ENCODE measurements at places on chromosomes 6 and 20.

- DNase-seq: no peak
These were observed 39.9 kb downstream of the SCGN start for GRCh38 chr6:25691894-25692293.

GRCh38 chr6:119171864-119172588 lies 93.6 kb upstream of the FAM184A start:
- no peak for DNase-seq

DNA sequence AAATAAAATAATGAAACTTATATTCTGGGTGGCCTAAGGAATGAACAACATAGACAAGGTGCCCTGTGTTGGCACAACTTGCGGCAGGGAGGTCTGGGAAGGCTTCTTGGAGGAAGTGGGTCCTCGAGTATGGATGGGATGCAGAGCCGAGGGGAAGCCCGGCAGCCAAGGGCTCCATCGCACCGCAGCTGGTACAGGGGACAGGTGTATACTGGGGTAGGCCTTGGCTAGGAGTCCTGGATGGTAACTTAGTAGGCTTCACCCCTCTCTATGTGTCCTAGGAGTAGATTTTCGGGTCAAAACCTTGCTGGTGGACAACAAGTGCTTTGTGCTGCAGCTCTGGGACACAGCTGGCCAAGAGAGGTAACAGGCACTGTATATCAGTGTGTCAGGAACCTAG lies 28.0 kb downstream of the RAB44 start:
- no peak for DNase-seq

- DNase-seq: no peak
These were observed 42.0 kb downstream of the PTPRK start for GRCh38 chr6:128478230-128479047.

GRCh38 chr20:46230801-46231282 lies 77.5 kb downstream of the CDH22 start:
- DNase-seq: peak; percentile 41

DNA sequence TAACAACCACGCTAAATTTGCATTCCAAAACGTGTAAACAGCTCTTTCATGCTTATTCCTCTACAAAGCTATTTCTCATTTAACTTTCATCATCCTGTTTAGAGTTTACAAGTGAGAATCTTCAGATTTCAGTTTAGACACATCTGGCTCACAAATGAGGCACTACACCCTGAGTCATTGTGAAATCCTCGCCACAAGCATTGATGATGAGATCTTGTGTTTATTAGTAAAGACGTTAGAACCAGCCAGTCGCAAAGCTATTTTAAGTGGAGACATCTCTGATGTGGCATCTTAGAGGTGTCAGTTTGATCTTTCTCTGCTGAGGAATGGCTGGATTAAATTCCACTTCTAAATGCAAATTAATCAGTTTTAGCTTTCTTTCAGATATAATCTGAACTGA lies 8.3 kb upstream of the ISM1 start:
- no peak for DNase-seq

DNA sequence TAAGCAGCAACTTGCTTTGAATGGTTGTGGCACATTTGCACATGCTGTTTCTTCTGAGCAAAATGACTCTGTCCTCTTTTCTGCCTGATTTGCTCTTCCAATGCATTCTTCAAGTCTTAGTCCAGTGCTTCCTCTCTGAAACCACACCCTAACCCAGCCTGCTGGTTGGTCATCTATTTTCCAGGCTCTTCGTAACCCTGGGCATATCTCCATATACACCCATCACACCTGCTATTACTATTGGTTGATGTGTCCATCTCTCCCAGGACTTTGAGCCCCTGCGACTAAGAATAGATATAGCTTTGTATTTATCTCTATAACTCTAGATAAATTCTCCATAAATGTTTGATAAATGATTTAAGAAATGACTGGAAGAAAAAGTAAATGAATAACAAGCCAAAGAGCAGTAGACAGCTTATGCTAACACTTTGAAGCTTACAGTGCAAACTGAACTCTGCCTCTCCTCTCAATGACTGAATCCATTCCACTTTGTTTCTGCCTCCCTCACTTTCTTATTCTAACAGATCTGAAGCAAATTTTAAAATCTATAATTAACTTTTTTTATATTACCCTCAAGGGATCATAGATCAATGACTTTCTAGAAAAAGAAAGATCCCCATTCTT lies 59.7 kb upstream of the NT5E start:
- DNase-seq: no peak

DNA sequence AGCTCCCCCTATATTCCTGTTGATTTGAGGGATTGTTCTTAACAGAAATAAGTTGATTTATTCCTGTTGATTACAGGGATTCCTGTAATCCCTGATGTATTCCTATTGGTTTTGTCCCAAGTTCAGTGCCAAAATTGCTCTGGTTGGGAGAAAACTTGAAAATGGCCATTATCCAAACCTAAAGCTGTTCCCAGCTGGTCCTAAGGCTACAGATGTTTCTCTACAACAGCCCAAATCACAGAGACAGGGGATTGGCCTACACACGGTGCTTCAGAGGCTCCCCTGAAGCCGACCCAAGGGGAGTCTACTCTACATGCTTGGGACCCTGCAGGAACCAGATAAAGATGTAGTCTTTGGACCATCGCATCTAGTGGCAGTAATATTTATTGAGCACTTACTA lies 99.0 kb upstream of the AKAP12 start:
- no peak for DNase-seq

GRCh38 chr6:125346201-125346925 lies 44.6 kb upstream of the HDDC2 start:
- no peak for DNase-seq

DNA sequence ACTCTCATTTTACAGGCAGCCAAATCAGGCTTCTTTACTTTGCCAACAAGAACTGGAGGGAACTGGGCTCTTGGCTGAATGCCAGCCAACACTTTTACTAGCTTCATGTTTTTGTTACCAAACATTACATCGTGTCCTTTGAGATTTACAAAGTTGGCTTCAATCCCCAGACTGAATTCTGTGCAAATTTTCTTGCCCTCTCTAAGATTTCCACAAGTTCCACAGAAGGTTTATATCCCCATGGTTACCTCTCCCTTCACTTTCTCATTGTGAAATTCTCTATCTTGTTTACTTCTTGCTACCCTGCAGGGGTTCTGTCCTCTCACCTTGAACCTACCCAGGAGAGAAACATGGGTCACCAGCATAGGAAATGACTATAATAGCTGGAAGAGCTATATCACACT lies 37.6 kb upstream of the PLCB1 start:
- DNase-seq: peak; percentile 55
